ENCODE measurements at places on chromosomes 7 and 10. TPM values are rescaled to one million over a fixed set of nuclear protein-coding genes. Genes with fewer than 3 reads are reported as not detected.

The HACD1 gene
- 109 TPM for total RNA-seq

The CYP26A1 gene
- 0.65 TPM for total RNA-seq

The STRIP2 gene
- 6.3 TPM for total RNA-seq

The NPC1L1 gene
- not detected for total RNA-seq

The SEC24C gene
- total RNA-seq, result 79.0 TPM

- DNase-seq, result no peak
Measured at GRCh38 chr7:156173748-156174353, 361.6 kb upstream of the SHH start.

DNA sequence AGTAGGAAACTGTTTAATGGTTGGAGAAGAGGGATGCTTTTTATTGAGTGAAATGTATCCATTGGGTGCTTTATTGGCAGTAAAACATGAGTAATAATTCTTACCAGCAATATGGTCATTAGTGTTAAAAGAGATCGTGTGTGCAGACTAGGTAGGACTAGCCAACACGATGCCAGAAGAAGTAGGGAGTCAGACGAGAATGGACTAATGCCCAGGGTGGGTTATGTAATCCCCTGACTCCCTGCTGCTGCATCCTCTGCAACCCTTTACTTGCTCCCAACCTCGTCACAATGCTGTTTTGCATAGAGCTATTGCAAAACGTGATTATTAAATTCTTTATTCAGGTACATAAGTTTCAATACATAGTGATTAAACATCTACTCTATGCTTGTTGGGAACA lies 1213.7 kb downstream of the GATA3 start:
- DNase-seq, result no peak

- no peak for DNase-seq
Measured at GRCh38 chr10:108791030-108791429, 1132.3 kb downstream of the XPNPEP1 start.

DNA sequence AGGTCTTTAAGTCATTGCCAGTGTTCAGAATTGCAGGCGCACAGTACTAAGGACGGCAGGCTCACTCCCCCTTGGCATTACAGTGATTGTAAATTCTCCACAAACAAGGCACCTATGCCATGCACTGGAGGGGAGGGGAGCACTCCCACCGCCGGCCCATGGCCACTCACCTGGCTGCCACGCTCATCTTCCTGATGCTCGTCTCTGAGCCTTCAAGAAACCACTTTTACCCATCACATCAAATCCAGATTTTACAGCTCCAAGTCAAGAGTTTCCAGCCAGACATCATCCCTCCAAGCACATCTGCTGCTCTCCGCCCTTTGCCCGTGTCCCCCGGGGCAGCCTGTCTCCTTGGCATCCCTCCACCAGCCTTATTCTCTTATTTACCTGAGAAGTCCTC lies 350.2 kb upstream of the SHH start:
- DNase-seq, result no peak

DNA sequence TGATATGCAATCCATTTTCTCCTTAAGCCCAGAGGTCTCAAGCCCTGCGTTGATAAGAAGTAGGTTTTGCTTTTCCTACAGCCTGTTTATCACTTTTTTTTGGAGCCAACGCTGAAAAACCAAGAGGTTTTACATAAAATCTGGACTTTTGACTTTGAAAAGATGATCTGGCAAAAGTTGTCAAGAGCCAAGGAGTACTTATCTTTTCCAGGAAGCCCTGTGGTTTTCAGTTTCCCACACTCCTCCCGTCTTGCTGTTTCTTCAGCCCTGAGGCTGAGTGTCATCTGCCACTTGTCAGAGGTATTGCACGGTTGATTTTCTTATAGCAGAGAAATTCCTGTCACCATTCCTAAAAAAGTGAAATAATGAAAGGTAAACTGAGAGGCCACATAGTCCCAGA lies 108.7 kb downstream of the TYW1 start:
- peak; percentile 24 for DNase-seq

DNA sequence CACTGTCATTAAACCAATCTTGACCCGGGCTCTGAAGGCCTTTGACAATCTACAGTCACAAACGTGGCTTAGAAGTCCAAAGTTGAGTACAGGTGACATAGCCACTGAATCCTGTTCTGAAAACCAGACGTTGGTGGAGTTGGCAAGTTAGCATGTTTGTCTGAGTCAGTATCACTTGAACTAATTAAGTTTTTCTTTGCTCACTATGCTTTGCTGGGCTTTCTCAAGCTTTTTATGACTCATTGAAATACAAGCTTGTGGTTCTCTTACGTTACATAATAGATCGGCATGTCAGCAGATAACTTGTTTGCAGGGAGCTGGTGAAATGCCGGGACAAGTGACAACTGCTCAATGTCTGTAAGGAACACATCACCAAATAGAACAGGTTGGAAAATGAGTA lies 53.8 kb downstream of the ARL5B start:
- DNase-seq, result peak; percentile 96

DNA sequence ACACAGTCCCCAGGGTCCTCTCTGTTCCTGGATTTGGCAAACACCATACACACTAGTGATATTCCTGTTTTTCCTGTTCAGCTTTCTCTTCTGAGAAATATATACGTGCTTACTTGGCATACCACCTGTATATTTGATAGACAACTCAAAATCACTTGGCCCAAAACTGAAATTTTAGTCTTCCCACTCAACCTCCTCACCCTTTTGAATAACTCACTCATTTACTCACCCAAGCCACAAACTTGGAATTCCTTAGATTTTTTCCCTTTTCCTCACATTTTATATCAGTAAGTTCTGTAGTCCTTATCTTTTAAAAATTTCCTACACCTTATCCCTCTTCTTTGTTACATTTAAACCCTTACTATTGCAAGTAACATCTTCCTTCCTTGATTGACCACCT lies 143.4 kb downstream of the PPP1R3A start:
- DNase-seq, result no peak

DNA sequence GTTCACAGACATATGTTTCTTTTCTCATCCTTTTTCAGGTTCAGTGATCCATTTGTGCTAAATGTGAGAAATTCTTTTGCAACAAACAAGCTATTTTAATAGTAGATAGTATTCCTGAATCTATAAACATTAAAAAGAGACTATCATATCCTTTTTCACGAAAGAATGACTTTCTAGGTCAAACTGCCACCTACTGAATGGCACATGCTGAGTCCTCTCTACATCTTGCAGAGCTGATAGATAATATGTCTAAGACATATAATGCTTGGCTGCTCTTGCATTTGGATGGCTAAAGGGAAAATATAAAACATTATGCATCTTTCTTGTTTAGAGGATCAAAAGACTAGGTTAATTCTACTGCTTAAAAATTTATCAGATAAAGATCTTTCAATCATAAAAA lies 114.1 kb upstream of the SLC26A5 start:
- DNase-seq, result no peak

- DNase-seq, result peak; percentile 26
Measured at GRCh38 chr7:131015657-131015958, 281.6 kb upstream of the KLF14 start.

- DNase-seq, result peak; percentile 99
Measured at GRCh38 chr7:18508443-18509427, 13.2 kb downstream of the HDAC9 start.

DNA sequence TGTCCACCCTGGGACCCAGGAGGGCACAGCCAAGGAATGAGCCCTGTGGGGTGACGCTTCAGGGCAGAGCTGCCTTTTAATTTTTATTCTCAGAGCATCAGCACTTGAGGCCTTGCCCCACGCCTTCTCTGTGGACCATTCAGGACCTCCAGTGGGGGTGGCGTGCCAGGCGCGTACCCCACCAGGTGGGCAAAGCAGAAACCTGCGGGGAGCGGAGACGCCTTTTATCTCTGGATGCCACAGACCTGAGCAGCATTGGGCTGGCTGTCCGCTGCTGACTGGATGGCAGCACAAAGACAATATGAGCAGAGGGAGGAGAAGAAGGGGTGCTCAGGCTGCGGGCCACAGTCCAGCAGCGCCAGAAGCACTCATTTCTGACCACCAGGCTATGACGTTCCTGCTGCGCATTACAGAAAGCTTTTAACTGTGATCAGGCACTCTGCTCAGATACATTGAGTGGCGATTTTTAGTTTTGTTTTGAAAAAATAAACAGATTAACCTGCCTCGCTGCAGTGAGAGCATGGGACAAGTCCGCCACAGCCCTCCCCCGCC lies 90.4 kb upstream of the ANLN start:
- DNase-seq, result no peak

- DNase-seq, result no peak
Measured at GRCh38 chr7:127674361-127674760, 22.4 kb downstream of the SND1 start.

- DNase-seq, result peak; percentile 54
Measured at GRCh38 chr10:18949391-18949790, 99.2 kb upstream of the MALRD1 start.

DNA sequence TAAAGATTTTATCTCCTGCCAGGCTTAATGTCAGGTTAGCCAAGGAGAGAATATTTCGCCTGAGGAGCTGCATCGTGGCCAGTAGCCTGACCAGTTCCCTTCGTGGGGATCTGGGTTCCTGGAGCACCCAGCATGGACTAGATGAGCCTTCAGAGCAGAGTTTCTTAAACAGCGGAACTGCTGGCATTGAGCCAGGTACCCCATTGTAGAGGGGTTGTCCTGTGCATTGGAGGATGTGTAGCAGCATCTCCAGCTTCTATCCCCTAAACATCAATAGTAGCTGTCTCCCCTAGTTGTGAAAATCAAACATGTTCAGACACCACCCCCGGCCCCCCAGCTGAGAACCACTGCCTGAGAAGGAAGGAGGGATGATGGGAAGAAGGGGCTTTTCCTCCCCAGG lies 36.2 kb downstream of the CDHR3 start:
- DNase-seq, result no peak

GRCh38 chr10:43262902-43263466 lies 3.9 kb downstream of the RASGEF1A start:
- no peak for DNase-seq

- DNase-seq, result no peak
Measured at GRCh38 chr10:121112136-121112535, 261.0 kb downstream of the WDR11 start.

- DNase-seq, result peak; percentile 23
Measured at GRCh38 chr7:47992446-47992845, 13.0 kb upstream of the HUS1 start.

DNA sequence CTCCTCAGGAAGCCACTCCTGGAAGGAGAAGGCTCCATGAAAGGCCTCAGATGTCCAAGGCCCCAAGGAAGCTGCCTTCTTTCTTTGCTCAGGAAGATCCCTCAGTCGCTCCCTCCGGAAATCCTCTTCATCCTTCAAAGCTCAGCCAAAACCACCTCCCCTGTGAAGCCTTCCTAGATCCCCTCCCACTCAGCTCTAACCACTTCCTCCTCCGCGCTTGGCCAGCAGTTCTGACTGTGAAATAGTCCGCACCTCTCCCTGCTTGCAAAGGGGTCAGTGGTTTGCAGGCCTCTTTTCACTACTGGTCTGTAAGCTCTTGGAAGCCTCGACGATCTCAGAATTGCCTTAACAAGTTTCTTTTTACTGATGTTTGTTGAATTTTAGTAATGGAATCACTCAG lies 23.9 kb downstream of the PYROXD2 start:
- no peak for DNase-seq

- peak; percentile 90 for DNase-seq
Measured at GRCh38 chr7:74356589-74357315, 67.5 kb downstream of the CLIP2 start.

GRCh38 chr10:131906269-131906639 lies 5.4 kb downstream of the PPP2R2D start:
- DNase-seq, result no peak

- DNase-seq, result peak; percentile 96
Measured at GRCh38 chr10:103491729-103492364, 1.7 kb upstream of the NEURL1 start.

DNA sequence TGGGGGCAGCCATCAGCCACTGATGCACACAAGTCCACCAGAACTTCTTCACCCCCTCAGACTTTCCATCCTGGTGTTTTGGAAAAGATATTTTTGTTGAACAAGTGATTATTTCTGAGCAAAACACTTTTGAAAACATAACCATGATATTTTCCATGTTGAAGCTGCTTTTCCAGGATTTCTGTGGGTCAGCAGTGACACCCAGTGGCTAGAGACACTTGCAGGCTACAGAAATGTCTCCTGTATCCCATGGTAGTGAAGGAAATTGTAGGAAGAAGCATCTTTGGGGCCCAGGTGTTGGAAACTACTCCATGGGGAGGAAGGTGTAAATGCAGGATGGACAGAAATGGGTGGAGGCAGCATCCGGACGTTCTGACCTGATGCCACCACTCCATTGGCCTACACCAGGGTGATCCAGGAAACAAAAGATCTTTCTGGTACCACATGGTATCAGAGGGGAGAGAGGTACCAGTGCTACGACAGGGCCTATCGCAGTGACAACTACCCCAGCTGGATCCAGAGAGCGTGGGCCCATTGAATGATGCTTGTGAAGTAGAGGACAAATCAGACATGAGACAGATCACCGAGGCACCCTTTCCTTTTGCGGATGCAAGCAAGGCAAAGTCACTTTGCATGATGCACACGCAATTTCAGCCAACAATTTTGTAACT lies 111.7 kb upstream of the COBL start:
- peak; percentile 10 for DNase-seq

GRCh38 chr7:157482517-157483087 lies 145.8 kb downstream of the DNAJB6 start:
- DNase-seq, result no peak

GRCh38 chr7:69748530-69748929 lies 150.3 kb downstream of the AUTS2 start:
- DNase-seq, result no peak

- DNase-seq, result peak; percentile 36
Measured at GRCh38 chr10:59872892-59873463, 33.4 kb downstream of the CCDC6 start.

DNA sequence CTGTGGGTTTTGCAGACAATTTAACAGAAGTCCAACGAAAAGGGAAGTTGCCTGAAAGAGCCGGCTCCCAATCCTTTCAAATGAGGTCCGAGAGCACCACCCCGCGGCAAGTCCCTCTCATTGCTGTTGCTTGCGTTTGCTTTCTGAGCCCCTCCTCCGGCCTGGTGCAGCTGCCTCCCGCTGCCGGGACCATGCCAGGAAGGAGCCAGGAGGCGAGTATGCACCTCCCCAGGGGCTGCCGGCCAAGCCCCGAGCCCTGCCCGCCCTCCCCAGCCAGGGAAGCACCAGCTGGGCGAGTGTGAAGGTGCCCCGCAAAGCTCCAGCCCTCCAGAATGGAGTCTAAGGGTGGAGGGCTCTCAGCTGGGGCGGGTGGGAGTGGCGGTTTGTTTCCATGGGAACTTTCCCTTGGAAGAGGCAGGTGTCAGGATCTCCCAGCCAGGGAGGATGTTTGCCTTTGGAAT lies 25.8 kb upstream of the PPP2R2D start:
- DNase-seq, result peak; percentile 65

All from A172 (cell line).